Renal cortex interstitium (tissue), 15 donors: ENCODE measurements at places on chromosomes 11 and 22. TPM values are rescaled to one million over a fixed set of nuclear protein-coding genes. Genes with fewer than 3 reads are reported as not detected.

The WNT11 gene
- polyA plus RNA-seq = 9.5 TPM

The C11orf97 gene
- 0.24 TPM for polyA plus RNA-seq

The OR2D2 gene
- polyA plus RNA-seq = not detected

The JAML gene
- 2.9 TPM for polyA plus RNA-seq

The LRP5 gene
- polyA plus RNA-seq = 30.4 TPM

The PVALB gene
- 5.2 TPM for polyA plus RNA-seq

The CARNS1 gene
- 2.0 TPM for polyA plus RNA-seq

The PPME1 gene
- polyA plus RNA-seq = 40.9 TPM

The TIMP3 gene
- polyA plus RNA-seq = 137 TPM

The CCDC73 gene
- polyA plus RNA-seq = 0.36 TPM

The CPT1A gene
- polyA plus RNA-seq = 31.3 TPM

GRCh38 chr11:621838-622237 lies 2.9 kb downstream of the CDHR5 start:
- no peak for DNase-seq

GRCh38 chr11:119779195-119780071 lies 50.4 kb upstream of the NECTIN1 start:
- DNase-seq = no peak

GRCh38 chr11:17244046-17244445 lies 32.5 kb upstream of the NUCB2 start:
- no peak for DNase-seq

GRCh38 chr11:69642913-69643632 lies 2.1 kb downstream of the CCND1 start:
- DNase-seq = no peak

GRCh38 chr11:95138448-95138847 lies 48.8 kb downstream of the ENDOD1 start:
- no peak for DNase-seq

GRCh38 chr22:19597399-19597735 lies 73.2 kb upstream of the CLDN5 start:
- no peak for DNase-seq

GRCh38 chr11:123678246-123678645 lies 23.8 kb upstream of the SCN3B start:
- DNase-seq = no peak

DNA sequence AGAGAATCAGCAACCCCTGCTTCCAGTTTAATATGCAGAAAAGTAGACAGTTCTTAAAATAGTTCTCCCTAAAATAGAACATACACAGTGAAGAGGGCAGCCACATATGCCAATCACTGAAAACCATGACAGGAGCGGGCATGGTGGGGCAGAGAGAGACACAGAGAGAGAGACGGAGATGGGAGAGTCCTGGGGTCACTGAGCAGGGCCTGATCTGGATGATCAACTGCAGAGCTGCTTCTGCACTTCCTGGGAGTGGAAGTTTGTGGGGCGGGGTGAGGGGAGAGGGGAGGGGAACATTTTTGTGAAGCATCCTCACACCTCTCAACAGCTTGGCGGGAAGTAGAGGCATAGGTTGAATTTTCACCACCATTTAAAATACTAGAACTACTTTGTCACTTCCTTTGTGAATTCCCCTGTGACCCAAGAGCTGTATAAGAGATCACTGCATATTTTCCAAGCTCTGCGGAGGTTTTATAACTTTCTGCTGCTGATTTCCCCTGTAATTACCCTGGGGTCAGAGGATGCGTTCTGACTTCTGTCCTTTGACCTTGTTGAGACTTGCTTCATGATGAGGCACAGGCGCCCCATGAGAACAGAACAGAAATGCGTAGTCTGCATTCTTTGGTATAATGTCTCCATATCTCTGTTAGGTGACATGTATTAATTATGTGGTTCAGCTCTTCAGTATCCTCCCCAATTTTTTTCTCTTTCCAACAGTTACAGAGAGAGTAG lies 419.4 kb downstream of the BRD1 start:
- no peak for DNase-seq

GRCh38 chr11:122642472-122642922 lies 13.0 kb upstream of the UBASH3B start:
- DNase-seq = no peak

DNA sequence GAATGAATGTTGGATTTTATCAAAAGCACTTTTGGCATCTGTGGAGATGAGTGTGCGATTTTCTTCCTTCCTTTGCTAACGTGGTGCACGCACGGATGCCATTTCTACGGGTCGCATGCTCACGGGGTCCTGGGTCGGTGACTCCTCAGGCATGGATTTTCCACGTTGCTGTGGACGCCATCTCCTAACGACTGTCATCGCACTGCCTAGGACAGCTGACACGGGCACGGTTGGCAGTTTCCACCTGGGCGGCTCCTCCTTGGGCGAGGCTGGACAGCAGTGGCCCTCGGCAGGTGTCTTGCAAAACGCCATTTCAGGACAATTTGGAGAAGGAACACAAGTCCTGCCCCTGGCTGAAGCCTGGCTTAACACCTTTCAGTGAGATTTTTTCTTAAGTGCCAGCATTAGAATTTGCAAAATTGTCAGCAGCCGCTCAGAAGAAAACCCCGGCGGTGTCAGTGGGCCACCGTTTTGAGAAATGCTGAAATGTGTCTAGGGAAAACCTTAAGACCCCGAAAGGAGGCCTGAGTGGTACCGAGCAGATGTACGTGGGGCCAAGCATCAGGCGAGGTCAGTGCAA lies 34.7 kb upstream of the TOLLIP start:
- DNase-seq = no peak

DNA sequence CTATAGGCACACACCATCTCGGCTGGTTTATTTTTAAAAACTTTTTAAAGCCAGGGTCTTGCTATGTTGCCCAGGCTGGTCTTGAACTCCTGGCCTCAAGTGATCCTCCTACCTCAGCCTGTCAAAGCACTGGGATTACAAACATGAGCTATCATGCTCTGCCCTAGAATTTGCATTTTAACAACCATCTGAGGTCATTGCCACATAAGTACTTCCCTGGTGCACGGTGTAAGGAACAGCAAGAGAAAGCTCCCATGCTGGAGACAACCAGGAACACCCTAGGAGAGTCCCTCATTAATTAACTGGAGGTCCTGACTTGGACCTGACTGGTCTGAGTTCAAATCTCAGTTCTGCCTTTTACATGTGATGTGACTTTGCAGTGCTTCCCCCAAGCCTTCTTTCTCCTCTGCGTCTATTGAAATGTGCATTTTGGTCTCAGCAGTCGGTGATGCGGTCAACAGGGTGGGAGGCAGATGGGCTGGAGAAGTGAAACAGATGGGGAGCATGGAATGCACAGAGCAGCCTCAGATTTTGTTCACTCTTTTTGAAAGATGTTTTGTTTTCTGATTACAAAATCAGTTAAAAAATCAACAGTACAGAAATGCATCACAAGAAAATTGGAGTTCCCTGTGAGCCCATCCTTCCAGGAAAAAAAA lies 146.5 kb downstream of the MYO18B start:
- DNase-seq = no peak

DNA sequence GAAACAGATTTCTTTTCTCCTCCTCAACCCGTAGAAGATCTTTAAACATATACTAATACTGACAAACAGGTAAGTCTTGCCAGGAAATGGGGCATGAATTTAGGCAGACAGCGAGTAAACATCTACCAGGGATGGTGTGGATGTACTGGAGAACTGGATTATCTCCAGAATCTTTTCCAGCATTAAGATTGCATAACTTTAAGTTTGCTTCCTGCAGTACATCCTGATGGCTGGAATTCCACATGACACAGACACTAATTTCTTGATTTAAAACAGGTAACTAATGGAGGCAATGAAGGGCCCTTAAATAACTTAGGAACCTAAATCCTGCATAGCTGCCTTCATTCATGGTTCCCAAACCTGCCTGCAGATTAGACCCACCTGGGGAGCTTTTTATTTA lies 40.7 kb downstream of the JHY start:
- no peak for DNase-seq

GRCh38 chr11:36373016-36374010 lies 77.2 kb downstream of the PRR5L start:
- no peak for DNase-seq

DNA sequence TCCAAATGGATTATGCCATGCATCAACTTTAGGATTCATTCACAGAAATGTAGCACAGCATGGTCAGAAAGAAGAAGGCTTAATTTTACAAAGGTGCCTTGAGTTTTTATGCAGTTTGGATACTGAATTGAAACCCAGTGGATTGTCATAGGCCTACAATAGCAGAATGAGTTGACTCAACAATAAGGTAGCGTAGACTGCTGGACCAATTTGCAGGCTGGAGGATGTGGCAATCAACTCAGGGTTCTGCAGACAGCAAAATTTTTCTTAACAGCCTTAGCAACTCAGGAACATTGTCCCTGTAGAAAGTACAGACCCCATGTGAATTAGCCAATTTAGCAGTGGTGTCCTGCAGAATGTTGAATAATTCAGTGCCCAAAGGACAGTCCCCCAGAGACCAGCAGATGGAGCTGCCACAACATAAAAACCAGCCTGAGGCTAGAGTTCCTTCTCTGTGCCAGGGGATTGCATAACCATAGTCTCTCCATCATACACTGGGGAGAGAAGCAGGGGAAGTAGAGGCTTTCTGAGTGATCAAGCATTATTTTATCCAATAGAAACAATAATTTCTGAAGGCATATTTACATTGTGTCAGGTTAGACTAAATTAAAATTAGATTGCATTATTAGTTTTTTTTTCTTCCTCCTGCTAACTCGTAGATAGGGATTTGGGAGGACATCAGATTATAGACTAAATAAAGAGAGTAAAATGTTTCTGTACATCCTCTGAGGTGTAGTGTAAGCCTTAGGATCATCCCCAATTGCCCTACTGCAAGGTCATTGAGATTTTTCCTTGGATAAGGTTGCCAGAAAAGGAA lies 20.3 kb upstream of the MRPL17 start:
- DNase-seq = no peak

DNA sequence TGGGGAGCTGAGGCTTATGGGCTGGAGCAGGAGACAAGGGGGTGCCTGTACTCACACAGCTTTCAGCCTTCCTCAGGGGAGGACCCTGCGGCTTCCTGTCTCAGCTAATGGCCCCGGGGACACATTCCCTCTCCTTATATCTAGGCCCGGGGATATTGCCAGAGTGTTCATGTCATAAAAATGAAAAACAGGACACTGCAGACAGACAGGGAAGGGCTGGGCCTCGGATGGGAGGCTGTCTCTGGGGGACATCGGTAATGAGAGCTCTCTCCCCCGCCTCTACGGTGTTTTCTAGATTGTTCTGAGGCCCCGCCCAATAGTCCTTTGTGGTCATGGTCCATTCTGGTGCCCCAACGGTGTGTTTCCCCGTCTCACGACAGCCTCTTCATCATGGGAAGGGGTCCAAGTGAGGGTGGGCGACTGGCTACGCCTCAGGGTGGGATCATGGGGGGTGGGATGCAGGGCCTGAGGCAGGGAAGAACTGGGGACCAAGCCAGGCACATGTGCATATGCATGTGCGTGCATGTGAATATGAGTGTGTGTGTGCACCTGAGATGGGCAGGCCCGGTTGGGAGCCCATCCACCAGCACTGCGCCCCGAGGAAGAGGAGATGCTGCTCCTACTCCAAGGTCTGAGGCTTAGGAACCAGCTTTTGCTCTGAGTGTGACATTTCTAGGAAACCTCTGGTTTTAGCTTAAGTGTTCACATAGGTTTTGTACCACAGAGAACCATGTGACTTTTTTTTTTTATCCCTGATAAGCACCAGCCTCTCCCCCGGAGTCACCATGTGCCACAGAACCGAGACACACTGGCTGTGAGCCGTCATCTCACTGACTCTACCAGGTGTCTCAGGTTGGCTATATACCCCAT lies 5.3 kb downstream of the ARVCF start:
- DNase-seq = no peak

DNA sequence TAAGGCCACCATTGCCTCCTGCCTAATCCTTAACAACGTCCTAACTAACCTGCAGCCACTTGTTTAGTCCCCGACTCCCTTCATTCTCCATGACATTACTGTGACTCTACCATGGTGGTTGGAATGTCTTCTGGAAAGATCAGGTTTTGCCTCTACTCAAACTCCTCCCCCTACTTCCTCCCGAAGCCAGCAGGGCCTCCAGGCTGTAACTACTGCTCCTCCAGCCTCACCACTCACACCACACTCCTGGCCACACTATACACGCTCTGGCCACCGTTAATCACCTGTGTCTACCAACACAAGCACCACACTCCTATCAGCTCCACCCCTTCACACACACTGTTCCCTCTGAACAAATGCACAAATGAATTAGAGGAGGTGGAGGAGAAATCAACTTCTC lies 69.2 kb downstream of the PACSIN2 start:
- no peak for DNase-seq

GRCh38 chr11:65422633-65423515 lies at the start of gene NEAT1:
Gene NEAT1 (plus strand): TSS chr11:65422798.
- DNase-seq = peak; percentile 92

DNA sequence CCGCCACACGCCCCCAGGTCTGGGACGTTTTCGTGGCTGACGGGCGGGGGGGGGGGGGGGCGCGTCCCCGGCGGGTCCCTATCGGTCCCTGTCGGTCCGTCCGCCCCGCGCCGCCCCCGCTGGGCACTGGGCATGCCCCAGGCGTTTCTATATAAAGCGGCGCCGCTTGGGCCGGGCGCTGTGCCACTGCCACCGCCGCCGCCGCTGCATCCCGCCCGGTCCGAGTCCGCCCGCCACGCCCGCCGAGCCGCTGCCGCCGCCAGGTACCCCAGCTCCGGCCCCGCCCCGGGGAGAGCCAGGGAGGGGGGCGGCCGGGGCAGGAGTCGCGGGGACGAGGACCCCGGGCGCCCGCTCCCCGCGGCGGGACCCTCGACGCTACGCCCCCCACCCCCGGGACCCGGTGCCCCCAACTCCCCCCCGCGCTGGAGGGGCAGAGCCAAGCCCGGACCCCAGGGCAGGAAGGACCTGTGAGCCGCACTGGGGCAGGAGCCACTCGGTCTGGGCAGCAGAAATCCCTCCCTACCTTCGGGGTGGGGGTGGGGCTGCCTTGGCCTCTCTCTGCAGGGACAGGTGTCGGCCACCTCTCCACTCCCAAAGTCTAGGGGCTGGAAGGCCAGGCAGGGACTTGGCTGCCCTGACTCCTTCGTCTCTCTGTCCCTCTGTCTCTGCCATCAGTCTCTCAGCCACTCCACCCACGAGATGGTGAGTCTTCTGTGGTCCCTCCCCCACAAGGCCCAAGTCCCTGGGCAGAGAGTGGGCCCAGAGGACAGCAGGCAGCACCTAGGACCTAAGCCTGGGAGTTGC lies at the start of gene CARNS1:
Gene CARNS1, plus strand, starts transcription at position 178 of the 804 bp plus-strand sequence. Its CDS starts 522 bp downstream, at position 700.
- no peak for DNase-seq

DNA sequence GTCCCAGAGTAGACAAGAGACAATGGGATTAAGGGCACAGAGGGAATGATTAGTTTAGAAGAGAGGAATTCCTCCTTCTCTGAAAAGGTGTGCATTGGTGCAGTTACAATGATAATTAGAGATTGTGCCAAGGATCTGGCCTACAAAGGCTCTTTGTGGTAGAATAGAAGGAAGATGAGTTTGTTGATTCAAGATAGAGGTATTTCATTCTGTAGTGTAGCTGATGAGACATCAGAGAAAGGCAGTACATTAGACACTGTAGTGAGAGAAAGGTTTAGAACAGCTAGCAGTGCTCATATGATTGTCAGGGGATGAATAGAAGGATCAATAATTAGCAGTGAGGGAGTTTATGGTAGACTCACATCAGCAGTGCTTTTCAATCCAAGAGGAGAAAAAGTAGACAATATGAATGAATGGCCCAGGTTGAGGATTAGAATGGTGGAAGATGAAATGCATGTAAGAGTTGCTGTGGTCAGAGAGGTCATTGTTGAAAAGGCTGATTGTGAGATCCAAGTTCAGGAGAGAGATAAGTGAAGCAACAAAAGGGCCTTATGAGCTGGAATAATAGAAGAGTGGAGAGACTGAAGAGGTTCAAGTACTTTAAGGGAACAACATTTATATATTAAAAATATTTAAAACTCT lies 28.9 kb downstream of the SIK2 start:
- DNase-seq = no peak

GRCh38 chr22:31893460-31893859 lies 50.9 kb upstream of the YWHAH start:
- DNase-seq = peak; percentile 43
